Glomerular endothelial cell (primary cell): ENCODE measurements at places on chromosomes 4 and X. TPM values are rescaled to one million over a fixed set of nuclear protein-coding genes. Genes with fewer than 3 reads are reported as not detected.

- DNase-seq = no peak
Observed at GRCh38 chr4:180234730-180235129, 2008.5 kb upstream of the TENM3 start.

- no peak for DNase-seq
Observed at GRCh38 chr4:1490011-1490653, 83.9 kb upstream of the NKX1-1 start.

DNA sequence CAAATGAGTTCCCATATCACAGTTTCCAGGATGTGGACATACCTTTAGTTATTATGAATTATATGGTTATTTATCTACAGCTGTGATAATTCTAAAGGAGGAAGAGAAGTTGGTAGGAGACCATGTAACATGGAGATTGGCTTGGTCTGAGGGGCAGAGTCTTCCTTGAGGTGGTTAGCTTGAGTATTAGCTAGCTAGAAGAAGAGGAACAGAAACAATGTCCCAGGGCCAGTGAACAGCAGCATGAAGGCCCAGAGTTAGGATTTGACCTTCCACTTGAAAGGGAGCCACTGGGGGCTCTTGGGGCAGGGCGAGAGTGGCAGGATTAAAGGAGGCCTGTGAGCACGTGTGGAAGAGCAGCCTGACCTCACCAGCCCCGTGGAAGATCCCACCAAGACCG lies 5.6 kb upstream of the JAKMIP1 start:
- DNase-seq = no peak

GRCh38 chrX:9566150-9566621 lies 101.3 kb downstream of the TBL1X start:
- peak; percentile 22 for DNase-seq

DNA sequence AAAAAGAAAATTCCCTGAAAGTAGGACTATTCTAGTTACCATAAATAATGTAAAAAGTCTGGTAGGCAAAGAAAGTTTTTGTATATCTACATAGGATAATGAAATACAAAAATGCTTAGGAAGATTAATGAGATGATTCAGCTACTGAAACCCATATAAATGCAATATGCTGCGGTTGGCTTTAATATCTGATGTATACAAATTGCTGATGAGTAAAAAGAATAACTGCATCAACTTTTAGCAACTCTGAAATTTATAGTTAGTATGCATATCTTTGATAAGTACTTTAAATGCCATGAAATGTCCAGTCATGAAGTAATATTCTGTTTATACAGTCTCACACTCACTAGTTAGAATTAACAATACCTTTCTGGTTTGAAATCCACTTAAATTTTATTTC lies 404.8 kb downstream of the TLL1 start:
- DNase-seq = no peak

- peak; percentile 65 for DNase-seq
Observed at GRCh38 chr4:158996669-158997074, 106.2 kb upstream of the RAPGEF2 start.

DNA sequence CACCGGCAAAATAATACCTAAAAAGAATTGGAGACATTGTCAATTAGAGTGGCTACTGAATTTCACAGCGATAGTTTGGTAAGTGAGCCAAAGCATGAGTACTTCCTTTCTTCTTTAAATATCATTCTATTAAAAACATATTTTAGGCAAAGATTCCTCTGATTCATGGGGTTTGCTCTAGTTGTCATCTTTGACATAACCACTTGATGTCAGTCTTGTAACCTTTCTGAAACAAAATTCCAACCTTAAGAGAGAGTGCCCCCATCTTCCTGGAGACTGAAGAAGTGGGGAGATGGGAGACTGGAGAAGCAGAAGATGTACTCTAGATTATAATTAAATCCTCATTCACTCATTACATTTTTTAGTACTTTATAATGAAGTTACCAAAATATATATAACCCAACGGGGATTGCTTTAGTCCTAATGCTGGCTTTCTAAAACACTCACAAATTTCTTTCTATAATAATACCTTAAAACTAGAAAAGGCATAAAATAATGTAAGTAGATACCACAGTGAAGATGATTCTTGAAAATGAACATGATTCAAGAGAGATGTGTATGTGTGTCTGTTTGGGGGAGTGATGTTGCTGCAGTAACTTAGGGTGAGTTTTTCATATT lies 96.4 kb downstream of the EMCN start:
- peak; percentile 47 for DNase-seq

Gene MAGEA11
- not detected in 2 replicates for total RNA-seq

Gene PABPC5
- 0.58 and 0.78 TPM in 2 replicates for total RNA-seq

Gene TMPRSS11B
- total RNA-seq = not detected in 2 replicates

Gene CHRDL1
- total RNA-seq = 0.58 and 4.0 TPM in 2 replicates

Gene ADGRL3
- 1.1 and 1.2 TPM in 2 replicates for total RNA-seq
